ENCODE measurements at places on chromosomes 16 and 17.

DNA sequence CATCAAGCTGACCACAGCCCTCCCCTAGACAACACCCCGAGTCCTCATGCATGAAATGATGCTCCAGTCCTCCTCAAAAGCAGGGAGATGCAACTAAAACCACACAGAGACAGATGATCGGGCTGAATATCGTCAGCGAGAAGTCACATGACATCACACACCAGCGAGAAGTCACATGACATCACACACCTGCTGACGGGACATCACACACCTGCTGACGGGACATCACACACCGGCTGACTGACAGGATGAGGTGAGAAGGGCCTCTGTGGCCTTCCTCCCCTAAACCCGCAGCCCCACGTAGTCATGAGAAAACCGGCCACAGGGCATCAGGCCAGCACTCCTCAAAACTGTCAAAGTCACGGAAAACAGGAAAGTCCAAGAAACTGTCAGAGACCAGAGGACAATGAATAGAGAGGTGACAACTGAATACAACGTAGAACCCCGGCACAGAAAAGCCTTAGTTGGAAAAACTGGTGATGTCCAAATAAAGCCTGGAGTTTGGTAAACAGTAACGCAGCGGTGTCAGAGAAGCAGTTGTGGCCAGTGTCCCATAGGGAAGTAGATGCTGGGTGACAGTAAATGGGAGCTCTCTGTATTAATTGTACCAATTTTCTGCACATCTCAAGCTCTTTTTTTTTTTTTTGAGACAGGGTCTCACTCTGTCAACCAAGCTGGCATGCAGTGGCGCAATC is 14.3 kb downstream of the LITAF start:
- no peak for DNase-seq

GRCh38 chr17:31095236-31096105 is 694 bp downstream of the NF1 start:
- DNase-seq: no peak

DNA sequence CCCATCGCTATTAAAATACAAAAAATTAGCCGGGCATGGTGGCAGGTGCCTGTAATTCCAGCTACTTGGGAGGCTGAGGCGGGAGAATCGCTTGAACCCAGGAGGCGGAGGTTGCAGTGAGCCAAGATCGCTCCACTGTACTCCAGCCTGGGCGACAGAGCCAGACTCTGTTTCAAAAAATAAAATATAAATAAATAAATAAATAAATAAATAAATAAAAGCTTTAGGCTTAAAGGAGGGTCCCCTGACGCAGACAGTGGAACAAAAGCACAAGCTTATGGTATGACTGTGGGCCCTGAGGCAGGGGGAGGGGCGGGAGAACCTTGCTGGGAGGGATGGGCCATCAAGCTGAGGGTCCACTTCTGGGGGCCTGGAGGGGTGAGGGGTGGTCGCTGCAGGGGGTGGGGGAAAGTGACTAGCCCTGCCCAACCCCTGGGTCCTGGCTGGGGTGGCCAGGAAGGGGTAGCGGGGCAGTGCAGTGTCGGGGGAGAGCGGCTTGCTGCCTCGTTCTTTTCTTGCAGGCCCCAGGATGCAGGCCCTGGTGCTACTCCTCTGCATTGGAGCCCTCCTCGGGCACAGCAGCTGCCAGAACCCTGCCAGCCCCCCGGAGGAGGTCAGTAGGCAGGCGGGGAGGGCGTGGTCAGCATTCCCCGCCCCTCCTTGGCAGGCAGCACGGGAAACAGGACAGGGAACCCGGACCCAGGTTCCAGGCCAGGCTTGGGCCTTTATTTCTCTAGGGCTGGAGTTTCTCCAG is 4.7 kb downstream of the SERPINF1 start:
- no peak for DNase-seq

DNA sequence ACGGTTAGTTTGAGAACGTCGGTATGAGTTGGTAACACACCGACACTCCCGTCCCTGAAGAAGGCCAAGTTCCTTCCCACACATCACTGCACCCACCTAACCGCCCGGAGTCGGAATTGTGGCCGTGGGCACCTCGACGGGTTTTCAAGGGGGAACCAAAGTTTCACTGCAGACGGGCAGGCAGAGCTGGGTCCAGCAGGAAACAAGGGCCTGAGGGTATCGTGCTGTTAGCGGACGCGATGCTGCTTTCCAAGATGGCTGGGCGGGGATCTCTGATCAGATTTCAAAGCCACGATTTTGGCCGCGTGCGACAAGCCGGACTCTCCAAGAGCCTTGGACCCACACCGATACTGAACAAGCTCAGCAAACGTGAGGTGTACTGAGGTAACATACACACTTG is 82.3 kb upstream of the DOC2B start:
- no peak for DNase-seq

GRCh38 chr16:1107731-1108130 is 11.7 kb upstream of the C1QTNF8 start:
- no peak for DNase-seq

Data from fibroblast of skin of left biceps (primary cell).